ENCODE measurements at places on chromosomes 13 and 19.

DNA sequence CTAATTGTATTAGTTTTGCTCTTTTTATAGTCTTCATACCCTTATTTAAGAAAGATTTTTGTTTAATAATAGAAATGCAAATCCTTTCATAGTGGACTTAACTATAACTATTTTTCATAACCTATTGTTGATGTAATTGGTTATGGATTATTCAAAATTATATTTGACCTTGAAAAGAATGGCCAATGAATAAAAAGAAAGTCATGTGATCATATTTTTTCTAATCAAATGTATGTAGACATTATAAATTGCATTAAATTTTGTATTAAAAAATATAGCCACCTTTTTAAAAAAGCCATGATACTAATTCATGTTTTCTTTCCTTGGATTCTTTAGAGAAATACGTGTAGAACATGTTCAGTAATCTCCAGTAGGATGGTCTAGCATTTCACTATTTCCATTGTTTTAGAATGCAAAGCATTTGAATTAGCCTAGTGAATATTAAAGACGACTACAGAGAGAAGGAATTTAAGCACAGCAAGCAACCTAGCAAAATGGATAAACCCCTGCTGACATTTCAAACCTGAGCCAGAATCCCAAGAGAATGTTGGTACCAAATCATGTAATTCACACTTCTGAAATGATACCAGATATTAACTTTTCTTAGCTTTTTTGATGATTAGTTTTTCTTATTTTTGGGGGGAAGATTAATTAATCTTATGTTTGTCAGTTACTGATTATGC is 1297.4 kb upstream of the MIR17HG start:
- no peak for DNase-seq

GRCh38 chr19:2149980-2150793 is 1.2 kb downstream of the AP3D1 start:
- no peak for DNase-seq

DNA sequence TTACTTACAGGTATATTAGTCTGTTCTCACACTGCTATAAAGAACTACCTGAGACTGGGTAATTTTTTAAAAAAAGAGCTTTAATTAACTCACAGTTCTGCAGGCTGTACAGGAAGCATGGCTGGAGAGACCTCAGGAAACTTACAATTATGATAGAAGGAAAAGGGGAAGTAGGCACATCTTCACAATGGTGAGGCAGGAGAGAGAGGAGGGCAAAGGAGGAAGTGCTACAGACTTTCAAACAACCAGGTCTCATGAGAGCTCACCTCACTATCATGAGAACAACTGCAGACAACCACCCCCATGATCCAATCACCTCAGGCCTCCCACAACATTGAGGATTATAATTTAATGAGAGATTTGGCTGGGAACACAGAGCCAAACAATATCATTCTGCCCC is 511.7 kb downstream of the SLITRK6 start:
- no peak for DNase-seq

GRCh38 chr19:48484931-48485612 is 15.9 kb downstream of the CYTH2 start:
- DNase-seq = no peak

DNA sequence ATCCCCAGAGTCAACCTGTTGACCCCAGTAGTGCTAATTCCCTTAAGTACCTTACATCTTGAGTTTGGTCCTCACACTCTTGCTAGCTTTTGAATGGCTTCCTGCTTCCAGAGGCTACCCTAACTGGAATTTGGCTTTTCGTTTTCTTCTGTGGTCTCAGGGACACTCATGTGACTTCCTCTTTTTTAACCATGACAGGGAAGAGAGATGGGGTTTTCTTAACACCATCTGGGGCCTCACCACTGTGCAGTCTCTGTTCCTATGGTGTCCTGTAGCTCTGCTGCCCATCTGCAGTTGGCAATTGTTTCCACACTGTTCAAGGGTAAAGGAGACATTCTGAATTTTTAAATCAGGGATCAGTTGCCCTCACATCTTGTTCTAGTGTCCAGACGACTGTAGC is 66.7 kb downstream of the SLC10A2 start:
- DNase-seq = no peak

GRCh38 chr13:40243047-40243446 is 423.4 kb downstream of the FOXO1 start:
- DNase-seq = no peak

DNA sequence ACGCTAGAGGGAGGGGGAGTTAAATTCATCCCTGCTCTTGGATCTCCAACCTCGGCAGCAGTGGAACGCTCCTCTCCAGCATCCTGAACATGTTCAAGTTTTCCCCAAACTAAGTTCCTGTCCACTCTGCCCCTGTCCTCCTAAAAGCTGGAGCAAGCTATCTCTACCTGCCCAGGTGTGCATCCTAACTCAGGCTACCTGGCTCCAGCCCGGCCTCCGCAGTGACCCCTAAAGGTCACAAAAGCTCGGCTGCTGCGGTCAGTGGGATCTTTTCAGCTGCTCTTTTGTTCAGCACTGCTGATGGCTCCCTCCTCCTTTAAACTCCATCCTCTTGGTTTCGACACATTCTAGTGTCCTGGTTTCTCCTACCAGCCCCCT is 1.4 kb downstream of the DCUN1D2 start:
- no peak for DNase-seq

DNA sequence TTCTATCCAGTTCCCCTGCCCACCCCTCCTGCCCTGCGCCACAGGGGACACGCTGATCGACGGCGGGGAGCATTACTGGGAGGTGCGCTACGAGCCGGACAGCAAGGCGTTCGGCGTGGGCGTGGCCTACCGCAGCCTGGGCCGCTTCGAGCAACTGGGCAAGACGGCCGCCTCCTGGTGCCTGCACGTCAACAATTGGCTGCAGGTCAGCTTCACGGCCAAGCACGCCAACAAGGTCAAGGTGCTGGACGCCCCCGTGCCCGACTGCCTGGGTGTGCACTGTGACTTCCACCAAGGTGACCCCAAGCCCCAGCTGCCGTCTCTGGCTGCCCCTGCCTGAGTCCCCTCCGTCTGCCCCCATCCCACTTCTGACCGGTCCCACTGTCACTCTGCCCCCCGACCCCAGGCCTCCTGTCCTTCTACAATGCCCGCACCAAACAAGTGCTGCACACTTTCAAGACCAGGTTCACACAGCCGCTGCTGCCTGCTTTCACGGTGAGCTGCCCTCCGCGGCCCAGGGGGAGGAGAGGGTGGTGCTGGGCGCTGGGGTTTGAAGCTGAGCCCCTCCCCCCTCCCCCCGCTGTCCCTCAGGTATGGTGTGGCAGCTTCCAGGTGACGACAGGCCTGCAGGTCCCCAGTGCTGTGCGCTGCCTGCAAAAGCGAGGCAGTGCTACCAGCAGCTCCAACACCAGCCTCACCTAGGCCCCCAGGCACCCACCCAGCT is 15.5 kb downstream of the STAP2 start:
- DNase-seq = no peak

DNA sequence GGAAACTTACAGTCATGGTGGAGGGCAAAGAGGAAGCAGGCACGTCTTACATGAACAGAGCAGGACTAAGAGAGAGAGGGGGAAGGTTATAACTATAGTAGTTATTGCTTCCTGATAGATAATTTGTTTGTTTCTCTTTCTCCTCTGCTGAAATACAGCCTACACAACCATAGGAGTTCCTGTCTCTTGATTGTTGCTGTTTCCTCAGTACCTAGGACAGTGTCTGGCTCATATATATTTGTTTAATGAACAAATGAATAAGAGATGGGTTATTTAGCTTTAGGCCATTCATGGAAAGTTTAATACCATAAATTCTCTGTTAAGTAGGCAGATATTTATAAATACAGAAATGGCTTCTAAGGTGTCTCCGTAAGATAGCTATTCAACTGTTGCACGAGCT is 95.2 kb downstream of the PCCA start:
- no peak for DNase-seq

- no peak for DNase-seq
Measured at GRCh38 chr19:58047672-58048071, 11.4 kb upstream of the ZNF135 start.

DNA sequence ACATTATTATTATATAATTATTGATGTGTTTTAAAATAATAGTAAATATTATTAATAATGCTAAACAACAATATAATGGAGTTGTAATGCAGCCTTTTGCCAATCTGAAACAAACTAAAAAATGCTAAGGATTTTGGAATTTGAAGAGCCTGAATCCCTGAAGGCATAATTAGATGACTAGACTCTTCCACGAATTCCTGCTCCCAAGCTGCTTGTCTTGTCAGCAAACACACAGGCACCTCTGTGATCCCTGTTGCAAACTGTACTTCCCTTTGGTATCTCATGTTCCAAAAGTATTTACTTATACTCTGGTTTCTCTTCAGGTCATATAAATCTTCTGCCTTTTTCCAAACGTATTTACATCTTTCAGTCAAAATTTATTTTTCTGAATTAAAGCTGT is 1862.4 kb downstream of the OLFM4 start:
- DNase-seq = no peak

DNA sequence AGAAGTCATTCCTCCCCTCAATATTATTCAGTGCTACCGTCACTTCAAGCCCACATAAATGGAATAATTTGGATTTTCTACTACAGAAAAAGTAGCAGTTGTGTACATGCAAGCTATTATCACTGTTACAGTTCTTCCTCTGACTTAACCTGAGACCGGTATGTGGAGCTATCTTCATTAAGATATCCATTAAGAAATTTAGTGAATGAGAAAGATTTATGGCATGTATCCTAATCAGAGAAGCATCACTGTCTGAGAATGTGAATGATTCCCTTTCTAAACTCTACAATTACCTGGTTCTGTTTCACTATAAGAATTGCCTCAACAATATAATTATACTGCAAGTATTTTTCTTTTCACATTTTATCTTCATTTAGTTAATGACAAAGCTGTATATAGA is 278.7 kb downstream of the KLF5 start:
- DNase-seq = no peak

DNA sequence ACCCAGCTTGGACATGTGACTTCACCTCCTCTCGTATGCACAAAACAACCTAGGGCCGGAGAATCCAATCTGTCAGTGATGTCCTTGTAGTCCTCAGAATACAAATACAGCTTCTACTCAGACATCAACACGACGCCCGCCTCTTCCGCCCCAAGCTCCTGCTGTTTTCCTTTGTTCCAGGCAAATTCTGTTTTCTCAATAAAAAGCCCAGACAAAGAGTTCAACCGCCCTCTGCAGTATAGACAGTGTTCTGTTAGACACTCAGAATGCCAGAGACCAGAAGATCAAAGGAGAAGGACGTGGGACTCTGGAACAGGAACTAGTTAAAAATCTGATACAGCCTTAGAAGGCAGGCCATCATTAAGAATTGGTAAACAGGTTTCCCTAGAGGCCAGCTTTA is 42.0 kb upstream of the GGACT start:
- DNase-seq = no peak
